KG1 (cell line): ENCODE measurements at places on chromosomes 1 and 21.

DNA sequence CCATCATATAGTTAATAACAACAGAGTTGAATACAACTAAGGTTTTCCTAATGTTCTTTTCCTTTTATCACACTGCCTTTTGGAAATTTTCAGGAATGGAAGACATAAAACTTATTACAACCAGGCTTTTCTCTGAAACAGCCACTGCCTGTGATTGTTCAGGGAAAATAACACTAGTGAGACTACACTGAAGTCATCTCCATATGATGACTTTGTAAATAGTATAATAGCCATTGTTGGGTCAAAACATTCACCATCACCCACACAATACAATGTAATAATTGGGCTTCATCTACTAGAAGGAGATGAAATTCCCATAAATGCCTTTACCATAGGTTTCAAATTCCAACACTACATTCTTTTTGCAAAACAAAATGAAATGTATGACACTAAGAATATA is 5.0 kb downstream of the TESK2 start:
- no peak for DNase-seq

DNA sequence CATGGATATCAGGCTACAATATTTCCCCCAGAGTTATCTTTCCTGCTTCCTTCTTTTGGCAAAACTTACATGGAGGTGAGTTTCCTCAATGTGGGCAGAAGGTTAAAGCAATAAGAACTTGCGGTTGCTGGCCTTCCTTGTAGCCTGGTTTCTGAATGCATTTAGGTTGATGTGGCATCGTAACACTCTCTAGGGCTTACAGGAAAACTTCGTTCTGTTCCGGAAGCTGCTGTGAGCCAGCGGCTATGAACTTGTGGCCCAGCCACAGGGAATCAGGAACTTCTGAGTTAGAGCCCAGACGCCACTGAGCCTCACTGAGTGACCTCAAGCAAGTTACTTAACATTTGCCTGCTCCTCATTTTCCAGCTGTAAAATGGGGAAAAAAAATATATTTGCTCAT is 623.4 kb upstream of the ADAMTS5 start:
- no peak for DNase-seq

DNA sequence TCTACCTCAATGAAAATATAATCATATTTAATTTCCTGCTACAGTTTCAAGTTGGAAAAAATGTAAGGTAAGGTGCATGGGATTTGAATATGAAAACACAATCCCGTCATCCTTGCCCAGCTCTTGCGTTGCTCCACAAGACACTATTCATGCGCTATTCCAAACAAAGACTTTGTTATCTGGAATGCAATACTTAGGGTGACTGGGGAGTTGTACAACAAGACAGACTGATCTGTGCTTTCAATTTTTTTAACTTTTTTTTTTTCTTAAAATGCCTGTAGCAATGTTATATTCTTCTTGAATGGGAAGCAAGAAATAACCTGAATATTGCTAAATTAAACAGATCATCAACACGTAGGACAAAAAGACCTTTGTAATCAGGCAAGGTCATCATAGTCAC is 1077.2 kb downstream of the TTLL7 start:
- DNase-seq = no peak

DNA sequence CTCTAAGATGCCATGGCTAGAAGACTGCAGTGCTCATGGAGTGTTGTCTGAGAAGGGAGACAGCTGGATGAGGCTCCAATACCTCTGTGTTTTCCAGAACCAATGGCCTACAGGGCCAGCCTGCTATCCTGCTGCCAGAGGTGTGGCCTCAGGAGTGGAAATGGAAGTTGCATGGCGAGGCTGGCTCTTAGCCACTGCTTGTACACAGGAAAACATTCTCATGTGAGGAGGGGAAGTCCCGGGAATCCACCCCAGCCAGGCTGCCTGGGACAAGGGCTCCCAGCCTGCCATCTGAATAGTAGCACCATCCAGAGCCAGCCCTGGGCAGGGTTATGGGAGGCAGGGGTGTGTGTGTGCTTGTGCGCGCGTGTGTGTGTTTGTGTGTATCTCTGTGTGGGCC is 56.5 kb downstream of the SDC3 start:
- DNase-seq = no peak

DNA sequence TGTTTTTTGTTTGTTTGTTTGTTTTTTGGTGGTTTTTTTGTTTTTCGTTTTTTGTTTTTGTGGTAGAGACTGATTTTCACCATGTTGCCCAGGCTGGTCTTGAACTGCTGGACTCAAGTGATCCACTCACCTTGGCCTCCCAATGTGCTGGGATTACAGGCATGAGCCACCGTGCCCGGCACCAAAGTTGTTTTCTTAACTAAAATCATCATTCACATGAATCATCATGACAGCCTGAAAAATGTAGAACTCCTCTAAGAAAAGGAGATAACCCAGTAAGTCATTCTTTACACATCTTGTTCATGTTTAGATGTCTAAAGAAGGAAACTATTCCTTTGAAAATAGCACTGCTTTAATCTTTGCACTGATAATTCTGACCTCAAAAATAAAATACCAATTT is 37.5 kb downstream of the DISP1 start:
- no peak for DNase-seq

GRCh38 chr1:113280581-113280980 is 109.7 kb upstream of the MAGI3 start:
- no peak for DNase-seq

DNA sequence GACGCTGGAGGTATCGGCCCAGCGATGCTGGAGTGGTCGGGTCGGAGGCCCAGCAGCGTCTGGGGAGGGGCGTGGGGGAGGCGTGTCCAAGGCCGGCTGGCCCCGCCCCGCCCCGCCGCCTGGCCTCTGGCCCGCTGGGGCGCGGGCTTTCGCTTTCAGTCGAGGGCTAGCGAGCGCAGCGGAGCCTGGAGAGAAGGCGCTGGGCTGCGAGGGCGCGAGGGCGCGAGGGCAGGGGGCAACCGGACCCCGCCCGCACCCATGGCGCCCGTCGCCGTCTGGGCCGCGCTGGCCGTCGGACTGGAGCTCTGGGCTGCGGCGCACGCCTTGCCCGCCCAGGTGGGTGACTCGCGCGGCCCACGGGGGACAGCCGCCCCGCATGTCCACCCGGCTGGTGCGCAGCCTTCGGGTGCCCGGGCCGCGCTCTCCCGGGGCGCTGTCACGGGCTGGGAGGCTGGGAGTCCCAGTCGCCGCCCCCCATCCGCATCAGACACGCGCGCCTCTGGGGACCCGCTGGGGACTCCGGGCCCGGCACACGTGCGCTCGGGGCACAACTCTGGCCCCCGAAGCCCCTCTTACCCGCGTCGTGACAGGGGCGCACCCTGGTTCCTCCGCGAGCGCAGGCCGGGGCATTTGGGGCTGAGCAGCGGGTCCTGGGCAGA is at the start of gene TNFRSF1B:
TSS of gene TNFRSF1B (plus strand) at position 158 of the 659 bp plus-strand sequence. CDS start at position 259, 101 bp downstream.
- peak; percentile 11 for DNase-seq

GRCh38 chr1:228996281-228996680 is 261.0 kb downstream of the RHOU start:
- DNase-seq = no peak

- DNase-seq = no peak
These were observed 44.1 kb upstream of the RGS21 start for GRCh38 chr1:192272732-192273131.

DNA sequence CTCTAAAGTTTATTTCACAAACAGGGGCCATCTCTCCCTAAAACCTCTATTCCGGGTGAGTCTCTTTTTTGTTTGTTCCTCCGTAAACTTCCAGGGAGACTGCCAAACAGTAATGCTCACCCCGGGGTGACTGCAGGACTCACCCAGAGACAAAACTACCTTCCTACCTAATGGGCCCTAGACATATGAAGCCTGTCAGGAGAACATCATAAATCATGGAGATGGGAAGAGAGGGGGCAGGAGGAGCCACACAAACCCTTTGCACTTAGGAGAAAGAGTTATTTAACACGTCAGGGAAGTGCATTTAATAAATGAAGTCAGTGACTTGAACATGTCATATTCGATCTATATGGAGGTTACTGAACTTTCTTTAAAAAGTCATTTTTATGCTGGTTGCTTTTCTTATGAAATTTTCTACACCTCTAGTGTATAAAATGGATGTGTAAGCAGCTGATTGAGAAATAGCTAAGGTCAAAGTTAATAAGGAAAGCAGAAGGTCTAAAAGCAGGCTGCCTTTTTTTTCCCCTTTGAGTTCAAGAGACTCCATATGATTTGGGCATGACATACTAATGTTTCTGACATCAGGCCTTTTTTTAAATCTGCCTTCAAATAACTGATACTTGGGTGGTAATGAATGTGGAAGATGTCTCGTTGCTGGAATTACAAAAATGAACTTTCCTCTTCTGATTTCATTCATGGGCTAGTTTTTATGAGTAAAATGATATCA is 286.9 kb upstream of the USP25 start:
- peak; percentile 47 for DNase-seq

DNA sequence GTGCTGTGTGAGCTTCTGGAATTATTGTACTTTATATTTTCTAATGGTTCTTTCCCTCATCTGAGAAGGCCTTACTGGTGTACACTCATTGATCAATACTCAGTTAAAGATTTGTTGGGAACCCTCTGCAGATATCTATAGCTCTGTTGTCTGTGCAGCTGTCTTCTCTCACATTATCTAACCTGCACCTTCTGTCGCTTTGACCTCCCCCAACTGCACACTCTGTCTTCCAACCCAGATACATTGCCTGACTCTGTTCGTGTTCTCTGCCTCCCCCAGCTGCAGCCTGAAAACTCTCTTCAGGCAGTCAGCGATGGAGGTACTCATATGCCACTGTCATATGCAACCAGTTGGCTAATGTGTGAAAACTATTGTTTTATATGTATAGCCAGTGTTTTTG is 334.3 kb downstream of the NCAM2 start:
- no peak for DNase-seq

DNA sequence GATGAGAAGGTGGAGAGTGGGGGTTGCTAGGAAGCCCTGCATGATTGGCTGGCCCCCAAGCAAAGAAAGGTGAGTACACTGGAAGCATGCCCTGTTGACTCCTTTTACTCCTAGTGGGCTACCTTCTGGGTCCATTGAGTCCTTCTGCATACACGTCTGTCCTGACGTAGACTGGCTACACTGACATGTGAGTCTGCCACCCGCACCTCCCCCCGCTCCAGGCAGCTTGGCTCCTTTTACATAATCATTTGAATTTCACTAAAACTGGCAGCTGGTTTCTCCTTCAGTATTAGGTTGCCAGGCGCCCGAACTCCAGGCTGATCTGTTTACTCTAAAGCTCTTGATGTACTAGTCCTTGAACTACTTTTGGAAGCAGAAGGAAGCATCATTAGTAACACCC is 8.7 kb downstream of the MRPS21 start:
- DNase-seq = no peak

GRCh38 chr1:42439940-42440339 is 15.9 kb downstream of the ZMYND12 start:
- DNase-seq = no peak

DNA sequence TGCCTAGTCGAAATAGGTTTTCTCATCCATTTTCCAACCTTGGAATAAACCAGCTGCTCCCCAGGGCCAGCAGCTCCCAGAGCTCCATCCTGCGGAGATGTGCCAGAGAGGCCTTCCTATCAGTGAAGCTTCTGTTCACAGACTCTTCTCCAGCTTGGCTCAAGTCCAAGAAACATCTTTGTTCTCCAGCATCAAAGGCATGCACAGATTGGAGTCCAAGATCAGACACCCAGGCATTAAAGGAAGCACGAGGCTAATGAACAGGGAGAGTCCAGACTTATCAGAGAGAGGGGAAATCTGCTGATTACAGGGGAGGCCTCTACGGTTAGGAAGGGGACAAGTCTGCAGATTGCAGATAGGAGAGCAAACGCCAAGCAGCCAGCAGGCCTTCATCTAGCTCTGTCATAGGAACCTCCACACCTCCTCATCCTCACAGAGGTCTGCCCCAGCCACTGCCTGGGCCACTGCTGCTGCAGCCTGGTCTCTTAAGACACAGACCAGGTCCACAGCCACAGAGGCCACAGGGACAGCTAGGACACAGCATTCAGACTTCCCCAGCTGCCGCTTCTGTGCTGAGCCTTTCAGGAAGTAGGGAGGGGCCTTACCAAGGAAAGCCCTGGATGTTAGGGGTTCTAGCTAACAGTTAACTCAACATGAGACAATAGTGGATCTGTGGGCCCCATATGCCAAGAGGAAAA is 3.4 kb downstream of the PRR9 start:
- DNase-seq = no peak

GRCh38 chr1:84298684-84299535 is 2.6 kb upstream of the SAMD13 start:
- DNase-seq = peak; percentile 52

- DNase-seq = no peak
These were observed 35.3 kb upstream of the CACYBP start for GRCh38 chr1:174964261-174964971.

- no peak for DNase-seq
These were observed 12.2 kb downstream of the TXNIP start for GRCh38 chr1:145983960-145984830.

DNA sequence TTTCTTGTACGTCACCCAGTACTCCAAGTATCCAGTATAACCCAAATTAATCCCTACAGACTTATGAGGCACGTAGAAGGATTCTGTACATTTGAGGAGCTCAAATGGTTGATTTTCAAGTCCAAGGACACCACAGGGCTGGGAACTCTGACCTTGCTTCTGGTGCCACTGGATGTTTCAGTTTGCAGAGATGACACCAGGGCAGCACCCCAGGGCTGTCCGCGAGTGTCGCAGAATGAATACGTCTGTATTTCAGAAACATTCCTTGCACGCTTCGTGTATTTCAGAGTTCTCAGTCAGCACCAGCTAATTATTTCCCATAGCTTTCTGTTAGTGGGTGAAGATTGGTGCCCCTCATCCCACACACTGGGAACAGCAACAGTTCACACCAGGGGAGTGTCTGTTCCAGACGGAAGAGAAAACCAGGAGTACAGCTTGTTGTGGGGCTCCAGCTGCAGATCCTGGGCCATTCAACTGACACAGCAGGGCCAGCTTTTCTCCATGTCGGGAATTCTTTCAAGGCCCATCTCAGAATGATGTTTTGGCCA is 159.2 kb downstream of the RHOU start:
- DNase-seq = no peak

DNA sequence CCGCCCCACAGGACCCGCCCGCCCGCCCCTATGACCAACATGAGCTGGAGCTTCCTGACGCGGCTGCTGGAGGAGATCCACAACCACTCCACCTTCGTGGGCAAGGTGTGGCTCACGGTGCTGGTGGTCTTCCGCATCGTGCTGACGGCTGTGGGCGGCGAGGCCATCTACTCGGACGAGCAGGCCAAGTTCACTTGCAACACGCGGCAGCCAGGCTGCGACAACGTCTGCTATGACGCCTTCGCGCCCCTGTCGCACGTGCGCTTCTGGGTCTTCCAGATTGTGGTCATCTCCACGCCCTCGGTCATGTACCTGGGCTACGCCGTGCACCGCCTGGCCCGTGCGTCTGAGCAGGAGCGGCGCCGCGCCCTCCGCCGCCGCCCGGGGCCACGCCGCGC is 7.9 kb upstream of the IBA57 start:
- DNase-seq = no peak

DNA sequence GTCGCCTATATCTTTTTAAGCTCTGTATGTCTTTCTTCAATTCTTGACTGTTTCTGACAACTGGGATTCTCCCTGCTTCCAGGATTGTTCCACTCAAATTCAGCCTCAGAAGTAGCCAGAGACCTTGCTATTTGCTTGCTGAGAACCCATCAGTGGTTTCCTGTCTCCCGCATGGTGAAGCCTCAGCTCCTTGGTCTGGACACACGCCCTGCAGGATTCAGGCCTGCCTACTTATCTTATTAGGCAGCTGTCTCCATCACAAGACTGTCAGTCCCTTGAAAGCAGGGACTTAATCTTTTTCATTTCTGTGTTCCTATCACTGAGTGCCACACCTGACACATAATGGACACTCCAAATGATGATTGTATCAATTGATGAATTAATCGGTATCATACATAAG is 175.3 kb downstream of the PLPP3 start:
- DNase-seq = no peak
